Stimulated activated CD4-positive, alpha-beta T cell treated with anti-CD3 and anti-CD28 coated beads, Interleukin-1b, Interleukin-23, amount 100 ng/mL, for 1 hour (primary cell): ENCODE measurements at places on chromosomes 6 and 20.

- DNase-seq: no peak
These were observed 1.2 kb upstream of the ACAT2 start for GRCh38 chr6:159760602-159761057.

DNA sequence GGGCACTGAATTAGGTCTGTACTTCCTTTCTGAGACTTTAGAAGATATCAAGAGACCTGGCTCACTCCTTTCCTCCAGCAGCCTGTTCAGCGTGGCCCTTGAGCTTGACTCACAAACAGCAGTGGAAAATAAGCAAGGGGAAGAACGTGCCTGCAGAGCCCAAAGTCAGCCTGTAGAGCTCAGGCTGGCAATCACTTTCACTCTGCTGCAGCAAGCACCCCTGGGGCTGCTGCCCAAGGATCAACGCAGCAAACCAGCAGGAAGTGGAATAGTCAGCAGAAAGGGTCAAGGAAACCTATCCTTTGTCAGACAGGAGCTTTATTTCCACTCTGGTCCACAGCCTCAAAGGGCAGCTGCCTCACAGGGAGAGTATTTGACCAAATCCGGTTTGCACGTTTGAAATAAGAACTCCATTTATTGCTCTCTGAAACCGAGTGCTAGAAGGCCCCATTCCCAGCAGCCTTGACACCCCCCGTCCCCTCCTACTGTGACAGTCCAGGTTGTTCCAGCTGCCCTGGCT lies 77.4 kb downstream of the PRDM1 start:
- no peak for DNase-seq

GRCh38 chr6:27667016-27667656 lies 194.2 kb upstream of the ZNF184 start:
- no peak for DNase-seq

DNA sequence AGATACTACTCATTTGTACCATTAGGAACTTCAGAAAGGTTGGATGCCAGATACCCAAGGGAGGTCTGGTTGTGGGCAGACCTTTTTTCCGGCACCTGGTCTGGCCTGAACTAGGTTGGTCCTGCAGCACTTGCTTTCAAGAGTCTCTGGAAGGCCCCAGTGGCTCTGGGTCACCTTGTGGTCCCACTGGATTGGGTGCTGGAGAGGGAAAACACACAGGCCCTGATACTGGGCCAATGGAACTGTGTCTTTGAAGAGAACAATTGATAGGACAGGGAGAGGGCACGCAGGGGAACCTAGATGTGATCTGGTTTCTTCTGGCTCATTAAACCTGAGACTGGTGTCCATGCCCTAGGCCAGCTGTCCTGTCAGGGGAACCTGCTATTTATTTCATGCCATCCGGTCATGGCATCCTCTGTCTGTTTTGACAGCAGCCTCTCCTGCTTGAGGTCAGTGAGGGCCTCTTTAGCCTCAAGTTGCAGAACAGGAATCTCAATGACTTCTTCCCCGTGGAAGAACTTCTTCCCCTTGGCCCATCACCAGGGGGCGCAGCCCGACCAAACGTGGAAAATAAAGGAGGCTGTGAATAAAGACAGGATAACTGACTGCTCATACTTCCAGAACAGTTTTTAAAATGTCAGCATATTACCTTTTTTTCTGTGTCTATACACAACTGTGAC lies 25.0 kb downstream of the TAF8 start:
- peak; percentile 15 for DNase-seq

GRCh38 chr6:90101403-90101802 lies 195.2 kb downstream of the BACH2 start:
- no peak for DNase-seq

GRCh38 chr20:64146936-64147477 lies 17.2 kb upstream of the MYT1 start:
- DNase-seq: no peak

DNA sequence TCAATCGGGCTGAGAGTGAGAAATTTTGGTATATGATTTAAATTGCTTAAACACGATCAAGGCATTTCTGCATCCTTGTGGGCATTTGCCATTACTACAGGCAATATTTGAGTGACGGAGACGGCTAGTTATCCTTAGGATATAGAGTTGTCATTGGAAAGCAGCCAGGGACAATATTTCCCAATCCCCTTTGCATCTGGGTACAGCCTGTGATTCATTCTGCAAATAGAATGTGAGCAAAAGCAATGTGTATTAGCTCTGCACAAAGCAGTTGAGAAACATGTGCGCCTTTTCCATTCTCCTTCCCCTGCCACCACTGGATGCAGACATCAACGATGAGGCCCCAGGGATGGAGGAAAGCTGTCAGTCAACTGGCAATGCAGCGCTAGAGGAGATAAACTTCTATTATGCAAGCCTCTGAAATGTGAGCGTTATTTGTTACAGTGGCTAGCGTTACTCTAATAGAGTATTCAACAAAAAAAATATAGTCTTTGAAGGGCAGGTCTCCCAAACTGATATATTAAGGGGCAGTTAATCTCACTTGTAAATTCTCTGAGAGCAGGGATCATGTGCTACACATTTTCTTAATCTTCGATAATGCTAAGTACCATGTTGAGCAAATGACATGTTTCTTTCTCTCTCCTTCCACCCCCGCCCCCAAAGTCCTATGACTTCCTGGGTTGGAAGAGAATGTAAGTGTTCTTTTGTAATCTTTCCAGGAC lies 37.1 kb upstream of the NCOA3 start:
- no peak for DNase-seq

GRCh38 chr6:30013291-30013922 lies 47.7 kb upstream of the POLR1H start:
- peak; percentile 43 for DNase-seq

DNA sequence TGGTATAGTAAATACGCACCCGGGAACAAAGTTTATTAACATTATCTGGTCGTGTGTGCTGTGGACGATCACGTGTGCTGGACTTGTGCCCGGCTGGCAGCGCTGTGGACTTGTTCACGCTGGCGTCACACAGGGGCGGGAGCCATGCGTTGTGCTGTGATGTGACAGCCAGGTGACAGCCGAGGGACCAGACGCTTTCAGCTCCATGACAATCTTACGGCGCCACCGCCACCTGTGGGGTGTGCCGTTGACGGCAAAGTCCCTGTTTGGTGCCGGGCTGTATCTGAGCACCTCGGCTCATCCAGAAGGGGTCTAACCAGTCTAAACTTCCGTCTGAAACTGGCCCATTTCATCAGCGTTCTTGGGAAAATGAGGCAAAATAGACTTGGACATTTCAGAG lies 25.2 kb downstream of the DLL1 start:
- no peak for DNase-seq

DNA sequence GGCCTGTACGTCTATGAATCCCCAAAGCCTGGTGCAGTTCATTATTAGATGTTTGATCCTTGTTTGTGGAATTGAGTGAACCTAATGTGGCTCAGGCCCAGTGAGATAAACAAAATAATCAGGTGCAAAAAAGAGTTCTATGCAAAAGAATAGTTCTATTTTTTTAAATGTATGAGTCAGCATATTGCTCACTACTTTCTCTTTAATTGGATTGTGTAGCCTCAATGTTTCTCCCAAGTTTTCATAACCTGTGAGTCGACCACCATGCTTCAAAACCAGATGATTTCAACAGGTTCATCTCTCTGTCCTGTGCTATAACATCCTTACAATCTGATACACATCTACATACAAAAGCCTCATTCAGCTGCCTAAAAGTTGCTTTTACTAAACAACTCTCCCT lies 116.5 kb upstream of the HDAC2 start:
- DNase-seq: no peak
